ENCODE measurements at places on chromosomes 3 and 15.

- DNase-seq = no peak
These were observed 15.7 kb upstream of the ETV5 start for GRCh38 chr3:186124592-186124991.

DNA sequence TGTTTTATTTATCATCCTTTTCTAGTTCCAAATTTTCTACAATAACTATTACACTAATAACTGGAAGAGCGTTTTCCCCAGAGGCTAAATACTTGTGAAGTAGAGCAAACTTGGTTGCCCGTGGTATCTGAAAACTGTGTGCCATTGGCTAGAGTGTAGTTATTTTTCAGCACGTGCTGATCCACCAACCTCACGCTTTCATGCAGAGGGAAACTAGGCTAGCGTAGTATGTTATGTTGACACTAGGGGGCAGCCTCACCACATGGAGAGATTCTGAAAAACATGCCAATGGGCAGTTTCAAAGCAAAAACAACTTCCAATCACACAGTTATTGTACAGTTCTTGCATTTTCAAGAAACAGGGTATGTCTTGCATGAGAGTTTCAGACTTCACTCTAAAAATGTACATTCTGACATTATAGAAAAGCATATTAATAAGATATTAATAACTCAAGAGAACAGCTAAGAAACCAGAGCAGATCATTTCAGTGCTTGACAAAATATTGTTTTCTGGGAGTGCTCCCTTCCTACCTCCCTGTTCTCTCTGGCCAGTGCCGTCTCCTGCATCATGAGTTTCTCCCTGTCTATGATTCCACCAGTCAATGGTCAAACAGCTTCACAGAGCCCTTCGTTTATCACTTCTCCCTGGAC, 39.7 kb downstream of the SPATA12 start:
- DNase-seq = no peak

- DNase-seq = no peak
These were observed 1.8 kb upstream of the UBE2E2 start for GRCh38 chr3:23201154-23201838.

DNA sequence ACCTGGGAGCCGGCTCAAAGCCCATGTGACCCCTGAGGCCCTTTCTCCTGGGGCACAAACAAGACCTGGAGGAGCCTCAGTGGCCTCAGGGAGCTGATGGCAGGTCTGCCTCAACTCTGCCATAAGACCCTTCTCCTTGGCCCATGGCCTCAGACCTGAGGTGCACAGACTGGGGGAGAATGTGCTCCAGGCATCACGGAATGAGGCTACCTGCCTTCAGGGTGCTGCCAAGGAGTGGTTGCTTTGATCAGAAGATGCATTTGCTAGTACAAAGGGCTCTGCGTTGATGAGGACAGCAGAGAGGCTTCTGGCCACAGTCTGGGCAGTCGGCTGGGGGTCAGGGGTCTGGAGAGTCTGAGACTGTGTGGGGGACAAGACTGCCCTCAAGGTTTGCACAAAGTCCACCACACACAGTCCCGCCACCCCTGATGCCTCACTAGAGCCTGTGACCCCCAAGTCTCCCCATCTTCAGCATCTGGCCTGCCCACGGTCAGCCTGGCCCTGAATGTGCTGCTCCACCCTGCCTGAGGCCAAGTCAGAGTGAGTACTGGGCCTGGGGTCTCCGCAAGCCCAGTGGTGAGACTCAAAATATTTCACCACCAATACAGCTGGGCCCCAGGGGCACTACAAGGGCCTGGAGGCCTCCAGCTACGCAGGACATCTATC, 26.6 kb downstream of the ALDH1L1 start:
- no peak for DNase-seq

DNA sequence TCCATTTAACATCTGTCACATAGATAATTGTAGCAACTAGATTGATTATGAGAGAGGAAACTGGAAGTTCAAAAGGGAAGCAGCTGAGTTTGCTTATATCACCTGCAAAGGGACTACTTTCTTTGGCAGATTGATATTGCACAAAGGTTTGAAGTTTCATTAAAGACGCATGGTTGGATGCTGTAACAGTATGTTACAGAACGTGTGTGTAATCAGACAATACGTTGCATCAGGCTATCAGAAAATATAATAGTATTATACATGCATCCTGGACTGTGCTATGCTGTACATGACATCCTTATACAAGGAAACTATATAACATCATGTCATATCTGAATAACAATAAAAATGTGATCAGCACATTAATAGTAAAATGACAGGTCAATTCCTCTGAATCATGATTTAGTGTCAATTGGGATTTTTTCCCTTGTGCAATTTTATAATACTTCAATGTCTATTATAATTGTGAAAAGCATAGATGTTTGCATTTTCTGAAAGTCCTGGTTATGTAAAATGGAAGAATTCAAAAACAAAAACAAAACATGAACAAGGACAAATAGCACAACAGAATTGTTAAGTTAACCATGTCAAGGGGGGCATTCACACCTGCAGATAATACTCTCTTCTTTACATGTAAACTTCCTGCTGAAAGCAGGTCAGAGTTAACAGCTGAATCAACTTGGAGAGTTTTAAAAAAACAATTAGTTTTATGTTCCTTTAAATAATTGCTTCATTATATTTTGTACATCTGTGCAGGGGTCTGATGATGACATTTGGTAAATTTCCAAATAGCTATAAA, 283.2 kb upstream of the KCNH8 start:
- DNase-seq = no peak

DNA sequence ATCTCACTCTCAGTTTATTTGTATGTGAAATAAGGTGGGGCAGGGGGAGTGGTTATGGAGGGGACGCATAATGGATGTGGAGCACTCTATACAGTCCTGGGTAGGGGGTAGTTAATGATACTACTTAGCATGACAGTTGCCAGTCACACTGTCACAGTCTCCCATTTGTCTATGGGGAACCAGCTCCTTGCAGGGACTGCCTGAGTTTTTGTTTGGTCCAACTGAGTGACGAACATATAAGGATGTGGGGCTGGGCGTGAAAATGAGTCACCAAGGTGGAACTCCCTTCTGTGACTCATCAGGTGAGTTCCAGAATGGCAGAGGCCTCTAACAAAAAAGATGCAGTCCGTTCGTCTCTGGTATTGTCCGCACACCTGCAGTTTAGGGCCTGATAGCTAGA, 235.3 kb upstream of the ST8SIA2 start:
- peak; percentile 21 for DNase-seq

GRCh38 chr3:51384055-51384725, 901 bp upstream of the MANF start:
- DNase-seq = no peak

DNA sequence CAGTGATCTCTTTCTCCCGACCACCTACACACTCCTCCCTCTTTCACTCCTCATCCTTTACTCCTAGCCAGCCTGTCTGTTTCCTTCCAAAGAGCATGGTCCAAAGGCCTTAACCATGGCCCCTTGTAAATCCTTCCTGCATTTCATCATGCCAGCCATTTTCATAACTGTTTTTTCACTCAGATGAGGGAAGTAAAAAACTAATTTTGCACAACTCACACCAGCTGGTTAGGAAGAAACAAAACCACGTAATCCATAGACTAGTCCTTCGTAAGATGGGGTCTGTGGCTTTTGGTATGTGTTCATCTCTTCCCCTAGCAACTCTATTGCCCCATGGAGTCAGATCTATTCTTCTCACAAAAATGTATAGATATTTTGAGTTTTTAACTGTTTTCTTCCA, 187.8 kb downstream of the SHOX2 start:
- no peak for DNase-seq

Measured in astrocyte (in vitro differentiated cells and primary cell).